ENCODE measurements at places on chromosomes 7 and 10.

DNA sequence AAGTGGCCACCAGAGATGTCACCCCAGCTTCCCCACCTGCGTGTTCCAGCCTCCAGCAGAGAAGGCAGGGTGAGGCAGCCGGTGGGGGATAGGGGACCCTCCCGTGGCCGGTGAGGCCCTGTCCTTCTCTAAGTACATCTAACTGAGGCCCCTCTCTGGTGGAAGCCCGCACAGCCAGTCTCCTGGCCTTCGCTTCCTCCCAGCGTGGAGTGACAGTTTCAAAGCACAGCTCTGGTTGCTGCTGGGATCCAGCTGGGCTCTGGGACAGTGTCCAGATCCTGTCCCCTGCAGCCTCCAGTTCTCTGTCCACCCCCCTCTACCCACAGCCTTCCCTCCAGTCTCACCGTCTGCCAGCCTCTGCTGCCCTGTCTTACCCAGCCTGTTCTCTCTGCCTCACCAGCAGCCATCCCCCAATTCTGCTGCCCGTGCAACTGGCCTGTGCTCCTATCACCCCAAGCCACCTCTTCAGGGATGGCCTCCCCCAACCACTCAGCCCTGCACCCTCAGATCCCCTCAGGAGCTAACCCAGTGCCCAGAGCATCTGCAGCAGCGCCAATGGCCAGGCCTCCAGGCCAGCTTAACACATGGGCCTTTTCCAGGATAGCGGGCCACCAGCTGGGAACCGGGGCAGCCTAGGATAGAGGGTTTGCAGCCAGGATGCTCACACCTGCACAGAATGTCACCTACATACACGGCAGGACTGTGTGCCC lies 16.3 kb upstream of the SH2B2 start:
- DNase-seq, result no peak

DNA sequence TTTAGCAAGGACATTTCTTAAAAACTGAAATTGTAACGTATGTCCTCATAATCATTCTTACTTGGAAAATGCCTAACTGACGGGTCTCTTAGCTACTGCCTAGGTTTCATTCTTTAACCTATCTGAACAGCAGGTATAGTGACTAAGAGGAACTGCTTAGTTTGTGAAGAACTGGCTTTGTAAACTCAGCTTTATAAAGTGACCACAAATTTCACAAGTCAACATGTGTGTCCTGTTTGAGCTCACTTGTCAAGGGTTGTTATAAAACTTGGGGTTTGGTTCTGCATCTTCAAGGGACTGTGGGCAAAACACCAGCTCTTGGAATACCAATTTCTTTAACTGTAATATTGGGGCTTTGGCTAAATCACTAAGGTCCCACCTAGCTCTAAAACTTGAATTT lies 32.2 kb downstream of the MRPS33 start:
- DNase-seq, result no peak

GRCh38 chr7:9125246-9125645 lies 691.8 kb downstream of the NXPH1 start:
- DNase-seq, result no peak

DNA sequence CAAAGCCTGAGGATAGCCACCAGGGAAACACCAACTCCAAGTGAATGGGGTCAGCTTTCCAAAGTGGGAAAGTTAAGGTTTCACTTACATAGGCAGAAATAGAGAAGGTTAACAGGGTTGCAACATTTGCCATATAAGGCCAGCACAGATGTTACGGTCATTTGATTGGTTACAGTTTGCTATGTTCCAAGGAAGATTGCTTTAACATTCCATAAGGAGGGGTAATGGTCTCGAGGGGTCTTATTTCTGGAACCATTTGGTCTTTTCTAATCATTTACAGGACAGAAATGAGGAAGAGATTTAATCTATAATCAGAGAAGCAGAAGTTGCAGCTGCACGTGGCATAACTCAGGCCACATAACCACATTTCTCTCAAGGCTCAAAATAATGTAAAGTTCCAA lies 679.4 kb upstream of the C7orf33 start:
- no peak for DNase-seq

DNA sequence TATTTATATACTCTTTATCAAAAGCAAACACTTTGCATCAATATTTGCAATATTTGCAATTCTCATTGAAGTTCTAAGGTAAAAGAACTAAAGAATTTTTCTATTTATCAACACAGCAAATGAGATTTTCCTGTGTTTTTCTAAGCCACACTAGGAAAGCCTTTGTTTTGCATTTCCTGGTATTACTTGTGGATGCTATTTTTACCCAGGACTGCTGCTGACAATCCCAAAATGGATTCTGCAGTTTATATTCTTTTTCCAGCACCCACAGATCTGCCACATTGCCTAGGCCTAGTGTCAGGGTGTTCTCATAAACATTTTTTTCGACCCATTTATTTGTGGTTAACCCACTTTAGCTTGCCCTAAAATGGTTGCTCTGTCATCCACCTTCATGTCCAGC lies 25.9 kb downstream of the LRRC17 start:
- no peak for DNase-seq

DNA sequence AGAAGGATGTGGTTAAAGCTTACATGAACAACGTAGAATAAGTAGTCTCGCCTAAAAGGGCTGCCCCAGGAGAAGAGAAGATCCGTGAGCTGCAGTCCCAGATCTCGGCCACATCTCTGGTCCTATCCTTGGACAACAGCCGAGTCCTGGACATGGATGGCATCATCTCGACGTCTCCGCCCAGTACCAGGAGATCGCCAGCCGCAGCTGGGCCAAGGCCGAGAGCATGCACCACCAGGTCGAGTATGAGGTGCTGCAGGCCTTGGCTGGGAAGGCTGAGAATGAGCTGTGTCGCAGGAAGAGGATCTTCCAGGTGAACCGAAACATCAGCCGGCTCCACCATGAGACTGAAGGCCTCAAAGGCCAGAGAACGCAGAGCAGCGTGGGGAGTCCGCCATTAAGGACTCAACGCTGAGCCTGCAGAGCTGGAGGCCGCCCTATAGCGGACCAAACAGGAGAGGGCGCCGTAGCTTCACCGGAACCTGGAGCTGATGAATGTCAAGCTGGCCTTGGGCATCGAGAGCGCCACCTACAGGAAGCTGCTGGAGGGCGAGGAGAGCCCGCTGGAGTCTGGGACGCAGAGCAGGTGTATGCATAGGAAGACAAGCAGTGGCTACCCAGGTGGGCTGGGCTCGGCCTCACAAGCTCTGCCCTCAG lies 22.2 kb downstream of the LIPK start:
- peak; percentile 48 for DNase-seq

DNA sequence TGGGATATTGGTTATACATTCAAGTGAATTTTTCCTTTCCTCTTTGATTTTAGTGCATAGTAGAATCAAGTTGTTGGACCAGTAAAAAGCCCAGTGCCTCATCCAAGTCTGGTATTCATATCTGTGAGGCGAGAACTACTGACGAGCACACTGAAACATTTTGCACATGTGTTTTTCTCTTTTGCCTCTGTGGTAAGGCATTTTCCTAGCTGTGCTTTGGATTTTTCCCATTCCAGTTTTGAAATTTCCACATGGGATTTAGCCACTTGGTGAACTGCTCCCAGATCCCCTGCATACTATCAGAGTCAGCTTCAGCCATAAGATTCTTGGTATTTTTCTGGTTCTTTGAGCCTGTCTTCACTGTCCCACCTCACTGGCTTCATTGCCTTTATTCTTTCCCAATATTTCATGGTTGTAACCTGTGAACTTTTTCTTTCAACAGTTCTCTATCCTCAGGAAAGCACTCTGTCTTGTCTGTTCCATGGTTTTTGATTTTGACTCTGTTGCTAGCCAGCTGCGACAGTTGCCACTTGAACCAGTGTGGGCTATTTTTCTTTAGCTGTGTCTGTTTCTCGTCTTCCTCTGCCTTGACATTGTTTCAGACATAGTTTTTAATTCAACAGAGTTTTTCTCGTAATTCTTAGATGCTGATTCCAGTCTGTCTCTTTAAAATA lies 239.0 kb downstream of the REEP3 start:
- no peak for DNase-seq

- DNase-seq, result peak; percentile 61
Observed at GRCh38 chr10:122054048-122055025, 65.4 kb downstream of the TACC2 start.

DNA sequence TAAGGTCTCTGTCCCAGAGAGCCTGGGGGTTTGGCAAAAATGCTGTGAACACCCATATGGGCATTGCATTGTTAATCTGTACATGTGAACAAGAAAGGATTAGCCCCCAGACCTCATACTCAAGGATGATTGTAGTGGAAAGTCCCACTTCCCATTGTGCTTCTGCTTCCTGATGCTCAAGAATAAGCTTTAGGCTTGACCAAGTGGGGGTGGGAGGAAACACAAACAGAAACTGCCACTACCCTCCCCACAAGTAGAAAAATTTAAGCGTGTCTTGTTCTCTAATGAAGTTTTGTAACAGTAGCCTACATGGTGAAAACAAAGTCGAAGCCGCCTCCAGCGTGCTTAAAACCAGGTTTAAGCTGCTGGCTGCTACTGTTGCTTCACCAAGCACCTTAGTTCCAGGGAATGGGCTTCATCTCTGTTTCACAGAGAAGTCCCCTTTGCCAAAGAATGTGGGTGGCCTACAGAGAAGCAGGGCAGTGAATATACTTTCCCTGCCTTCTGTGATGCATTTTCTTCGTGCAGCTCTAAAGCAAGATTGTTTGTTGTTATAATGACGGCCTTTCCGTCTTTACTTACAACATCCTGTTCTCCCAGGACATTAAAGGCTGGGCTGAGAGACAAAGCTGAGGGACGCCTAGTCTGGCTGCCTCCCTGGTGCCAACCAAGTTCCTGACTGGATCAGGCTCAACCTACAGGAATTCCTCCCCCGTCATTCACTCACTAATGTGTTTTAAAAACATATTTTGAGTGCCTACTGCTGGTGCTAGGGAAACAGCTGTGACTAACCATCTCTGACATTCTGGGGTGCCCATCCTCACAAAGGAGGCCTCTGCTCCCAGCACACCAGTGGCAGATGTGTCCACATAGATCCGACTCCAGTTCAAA lies 32.1 kb upstream of the CCSER2 start:
- DNase-seq, result no peak

DNA sequence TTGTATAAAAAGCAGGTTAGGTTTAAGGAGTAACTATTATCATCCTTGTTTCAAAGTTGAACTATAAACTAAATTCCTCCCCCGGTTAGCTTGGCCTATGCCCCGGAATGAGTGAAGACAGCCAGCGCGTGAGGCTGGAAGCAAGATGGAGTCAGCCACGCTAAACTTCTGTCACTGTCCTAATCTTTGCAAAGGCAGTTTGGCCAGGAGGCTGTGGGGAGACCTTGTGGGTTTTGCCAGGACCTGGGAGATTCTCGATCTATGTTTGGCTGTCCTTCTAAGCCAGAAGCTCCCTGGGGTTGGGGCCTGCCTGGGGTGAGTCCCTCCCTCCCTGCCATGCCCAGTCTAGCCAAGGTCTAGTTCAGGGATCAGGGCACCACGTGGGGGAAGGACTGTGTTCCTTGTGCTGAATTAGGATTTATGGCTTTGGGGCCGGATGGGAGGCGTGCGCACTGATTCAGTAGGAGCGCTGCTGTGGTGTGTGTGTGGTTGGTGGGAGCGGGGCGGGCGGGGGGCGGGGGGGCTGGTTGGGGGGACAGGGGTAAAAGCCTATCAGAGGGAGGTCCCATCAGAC lies 871 bp upstream of the GTF2IRD1 start:
- no peak for DNase-seq

GRCh38 chr7:13411636-13412035 lies 577.8 kb downstream of the ETV1 start:
- DNase-seq, result no peak

- DNase-seq, result no peak
Observed at GRCh38 chr7:34245246-34245645, 339.9 kb downstream of the BMPER start.

GRCh38 chr10:1454428-1454827 lies 282.9 kb downstream of the ADARB2 start:
- DNase-seq, result no peak

GRCh38 chr10:43340101-43340500 lies 31.3 kb upstream of the FXYD4 start:
- DNase-seq, result no peak

- no peak for DNase-seq
Observed at GRCh38 chr7:24911213-24911603, 68.8 kb downstream of the OSBPL3 start.

GRCh38 chr7:107079212-107079940 lies 34.9 kb downstream of the PRKAR2B start:
- DNase-seq, result no peak

GRCh38 chr10:78779339-78779955 lies 289.3 kb upstream of the ZMIZ1 start:
- no peak for DNase-seq

DNA sequence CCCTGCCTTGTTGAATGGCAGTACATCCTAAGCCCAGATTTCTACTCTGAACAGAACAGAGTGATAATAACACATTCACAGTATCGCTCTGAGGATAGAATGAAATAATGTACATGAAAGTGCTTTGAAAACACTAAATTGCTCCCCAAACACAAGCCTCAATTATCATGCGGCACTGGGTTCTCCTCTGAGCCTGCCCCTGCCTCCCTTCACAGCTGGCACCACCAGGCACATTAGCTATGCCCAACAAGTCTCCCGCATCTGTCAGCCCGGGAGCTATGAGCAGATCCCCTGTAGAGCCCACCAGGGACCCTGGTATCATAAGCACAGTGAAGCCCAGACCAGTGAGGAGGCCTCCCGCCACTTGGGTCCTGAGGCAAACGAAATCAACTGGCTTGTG lies 405.5 kb downstream of the GRID1 start:
- DNase-seq, result no peak

GRCh38 chr7:153457746-153458145 lies 594.5 kb upstream of the DPP6 start:
- no peak for DNase-seq

DNA sequence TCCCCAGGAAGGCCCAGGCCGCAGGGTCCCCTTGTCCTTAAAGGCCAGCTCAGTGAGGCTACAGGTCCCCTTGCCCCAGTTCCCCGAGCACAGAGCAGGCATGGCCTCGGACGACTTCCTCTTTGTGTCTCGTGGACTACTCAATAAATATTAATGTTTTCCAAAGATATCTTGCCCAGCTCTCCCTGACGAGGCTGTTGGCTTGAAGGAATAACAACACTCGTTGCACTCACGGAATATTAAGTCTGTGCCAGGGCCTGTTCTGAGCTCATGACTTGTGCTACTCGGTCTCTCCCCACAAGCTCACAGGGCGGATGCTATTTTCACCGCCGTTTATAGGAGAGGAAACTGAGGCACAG lies 68.2 kb downstream of the CUX1 start:
- DNase-seq, result no peak

DNA sequence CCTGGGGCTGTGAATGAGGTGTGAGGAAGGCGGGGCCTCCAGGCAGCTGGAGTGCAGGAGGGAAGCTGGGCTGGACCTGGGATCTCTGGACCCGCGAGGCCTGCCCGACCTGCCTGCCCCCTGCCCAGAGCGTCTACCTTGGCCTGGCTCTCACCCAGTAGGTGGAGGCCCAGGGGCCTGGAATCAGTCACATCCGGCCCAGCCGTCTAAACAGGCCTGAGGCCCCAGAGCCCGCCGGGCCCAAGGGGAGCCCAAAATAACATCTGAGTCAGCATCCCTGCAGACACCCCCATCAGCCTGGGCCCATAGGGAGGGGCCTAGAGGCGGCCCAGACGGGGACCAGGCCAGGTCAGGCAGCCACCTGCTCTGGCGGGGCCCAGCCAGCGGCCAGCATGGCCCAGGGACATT lies 15.1 kb upstream of the ELN start:
- DNase-seq, result no peak
